ENCODE measurements at places on chromosomes 1 and 21. TPM values are rescaled to one million over a fixed set of nuclear protein-coding genes. Genes with fewer than 3 reads are reported as not detected.

CFAP74 gene
- total RNA-seq = not detected

SLAMF9 gene
- not detected for total RNA-seq

FAM131C gene
- total RNA-seq = not detected

C1QTNF12 gene
- 1.8 TPM for total RNA-seq

VWA5B1 gene
- not detected for total RNA-seq

FYB2 gene
- not detected for total RNA-seq

PDC gene
- not detected for total RNA-seq

REN gene
- total RNA-seq = not detected

SLAMF8 gene
- total RNA-seq = 36.0 TPM

ANKRD65 gene
- 3.0 TPM for total RNA-seq

C4BPA gene
- total RNA-seq = not detected

ECM1 gene
- total RNA-seq = 18.1 TPM

CR2 gene
- not detected for total RNA-seq

DISC1 gene
- 9.6 TPM for total RNA-seq

NBPF3 gene
- 4.6 TPM for total RNA-seq

RGSL1 gene
- not detected for total RNA-seq

TNFRSF8 gene
- 5.8 TPM for total RNA-seq

ST3GAL3 gene
- 19.5 TPM for total RNA-seq

SYNJ1 gene
- total RNA-seq = 8.7 TPM

SPATA21 gene
- not detected for total RNA-seq

TOMM40L gene
- total RNA-seq = 14.1 TPM

CNTN2 gene
- total RNA-seq = not detected

UBE2U gene
- not detected for total RNA-seq

CNKSR1 gene
- total RNA-seq = 1.6 TPM

C1orf167 gene
- total RNA-seq = 0.72 TPM

SLC9C2 gene
- total RNA-seq = not detected

MRAP gene
- total RNA-seq = 54.7 TPM

NEK2 gene
- total RNA-seq = not detected

Measured in omental fat pad (tissue), 4 donors.